MG63 (cell line): ENCODE measurements at places on chromosomes 7 and 10.

- DNase-seq = no peak
Measured at GRCh38 chr10:2964632-2965296, 102.6 kb upstream of the PFKP start.

GRCh38 chr10:129471447-129472175, 4.6 kb downstream of the MGMT start:
- no peak for DNase-seq

GRCh38 chr10:99558708-99559107, 26.0 kb downstream of the NKX2-3 start:
- DNase-seq = no peak

- DNase-seq = no peak
Measured at GRCh38 chr10:91557651-91558111, 75.2 kb downstream of the PPP1R3C start.

- no peak for DNase-seq
Measured at GRCh38 chr10:58840840-58841435, 328.3 kb downstream of the BICC1 start.

DNA sequence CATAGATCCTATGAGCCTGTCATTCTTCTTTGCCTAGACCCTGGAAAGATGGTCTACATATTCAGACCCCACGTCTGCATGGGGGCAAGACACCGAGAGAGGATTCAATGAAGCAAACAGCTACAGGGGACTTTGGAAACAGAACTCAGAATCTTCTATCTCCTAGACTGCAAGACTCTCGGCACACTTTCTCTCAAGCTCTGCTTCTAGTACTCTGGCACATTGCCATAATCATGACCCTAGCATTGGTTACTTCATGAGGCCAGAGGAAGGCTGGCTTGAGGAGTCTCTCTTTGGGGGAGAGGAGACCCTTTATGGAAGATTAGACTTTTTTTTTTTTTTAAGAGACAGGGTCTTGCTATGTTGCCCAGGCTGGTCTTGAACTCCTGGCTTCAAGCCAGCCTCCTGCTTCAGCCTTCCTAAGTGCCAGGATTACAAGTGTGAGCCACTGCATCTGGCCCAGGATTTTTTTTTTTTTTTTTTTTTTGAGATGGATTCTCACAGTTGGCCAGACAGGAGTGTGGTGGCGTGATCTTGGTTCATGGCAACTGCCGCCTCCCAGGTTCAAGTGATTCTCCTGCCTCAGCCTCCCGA, 20.7 kb downstream of the CCDC3 start:
- DNase-seq = no peak

- DNase-seq = no peak
Measured at GRCh38 chr7:38222481-38223096, 44.5 kb downstream of the STARD3NL start.

DNA sequence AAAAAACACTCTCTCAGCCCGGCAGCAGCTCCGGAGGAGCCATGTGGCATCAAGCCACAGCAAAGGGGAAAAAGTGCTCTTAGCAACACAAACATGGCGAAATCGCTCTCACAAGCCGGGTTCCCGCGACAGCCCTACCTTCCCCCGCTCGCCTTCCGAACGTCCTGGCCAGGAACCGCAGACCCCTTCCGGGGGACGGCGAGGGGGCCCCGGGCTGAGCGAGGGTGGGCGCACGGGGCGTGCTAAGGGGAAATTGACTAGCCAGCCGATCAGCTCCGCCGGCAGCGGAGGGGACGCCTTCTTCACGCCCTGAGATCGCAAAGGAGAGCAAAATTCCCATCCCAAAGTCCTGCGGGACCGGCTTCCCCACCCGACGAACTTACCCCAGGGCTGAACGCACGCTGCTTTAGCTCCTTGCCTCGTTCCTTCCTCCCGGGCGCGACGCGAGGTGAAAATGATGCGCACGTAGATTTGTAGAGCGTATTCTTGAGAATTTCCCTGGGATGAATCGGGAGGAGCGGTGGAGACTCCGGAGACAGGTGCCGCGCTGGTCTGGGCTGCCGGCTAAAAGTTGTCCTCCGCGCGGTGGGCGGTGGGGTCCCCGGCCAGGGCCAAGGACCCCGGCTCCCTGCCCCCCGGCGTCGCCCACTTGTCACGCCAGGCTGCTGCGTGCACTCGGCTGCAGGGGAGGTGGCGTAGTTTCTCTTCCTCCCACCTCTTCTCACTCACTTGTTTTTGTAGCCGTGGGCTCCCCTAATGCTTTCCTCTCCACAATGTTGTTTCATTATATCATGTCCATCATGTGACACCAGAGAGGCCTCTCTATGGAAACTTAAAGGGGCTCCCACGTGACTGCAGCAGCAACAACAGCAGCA, 220.1 kb upstream of the MKLN1 start:
- DNase-seq = peak; percentile 47

GRCh38 chr10:47020471-47020870, 109.2 kb downstream of the PTPN20 start:
- DNase-seq = peak; percentile 73

GRCh38 chr7:100546129-100546925, 7.3 kb downstream of the AGFG2 start:
- no peak for DNase-seq

- DNase-seq = no peak
Measured at GRCh38 chr10:15189133-15189885, 20.8 kb upstream of the NMT2 start.

- DNase-seq = no peak
Measured at GRCh38 chr7:39727231-39728012, 104.0 kb downstream of the RALA start.

GRCh38 chr10:6141296-6142151, 52.7 kb downstream of the RBM17 start:
- peak; percentile 61 for DNase-seq

- DNase-seq = no peak
Measured at GRCh38 chr10:108591417-108591816, 1331.9 kb downstream of the XPNPEP1 start.

- DNase-seq = no peak
Measured at GRCh38 chr7:121294448-121294992, 34.3 kb upstream of the WNT16 start.

- DNase-seq = no peak
Measured at GRCh38 chr10:47025253-47025539, 114.0 kb downstream of the PTPN20 start.

DNA sequence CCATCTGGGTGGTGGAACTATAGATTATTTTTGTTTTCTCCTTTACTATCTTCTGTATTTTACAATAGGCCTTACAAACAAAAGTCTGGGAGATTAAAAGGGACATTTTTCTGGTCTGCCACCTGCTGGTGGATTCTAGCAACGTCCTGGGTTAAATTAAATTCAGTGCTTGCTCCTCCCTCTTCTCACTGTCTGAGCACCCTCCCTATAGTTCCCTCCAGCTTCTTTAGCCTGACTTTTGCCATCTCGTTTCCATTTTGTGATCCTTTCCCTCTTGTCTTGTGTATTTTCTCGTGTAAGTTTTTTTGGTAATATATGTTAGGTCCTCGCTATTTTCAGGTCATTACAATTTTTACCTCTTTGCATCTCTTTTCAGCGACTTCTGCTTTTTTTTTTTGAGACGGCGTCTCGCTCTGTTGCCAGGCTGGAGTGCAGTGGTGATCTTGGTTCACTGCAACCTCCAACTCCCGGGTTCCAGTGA, 16.1 kb downstream of the ANKRD16 start:
- peak; percentile 32 for DNase-seq

DNA sequence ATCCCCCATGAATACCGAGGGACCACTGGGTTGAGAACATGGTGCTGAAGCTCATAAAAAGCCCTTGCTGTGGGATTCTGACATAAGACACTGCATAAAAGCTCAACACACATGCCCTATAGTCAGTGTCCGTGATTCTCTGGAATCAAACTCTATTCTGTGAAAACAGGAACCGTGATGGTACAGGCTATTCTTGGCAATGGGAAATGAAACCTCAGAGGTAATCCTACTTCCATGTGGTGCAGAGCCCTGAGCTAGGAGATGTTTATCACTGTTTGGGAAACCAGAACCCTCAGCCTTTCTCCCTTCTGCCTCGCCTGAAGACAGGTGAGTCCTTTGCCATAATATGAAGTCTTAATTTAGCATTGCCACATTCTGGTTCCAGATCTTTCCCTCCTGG, 80.8 kb upstream of the PRSS1 start:
- DNase-seq = no peak

- DNase-seq = peak; percentile 13
Measured at GRCh38 chr10:62610649-62611229, 193.8 kb upstream of the ADO start.
